H54 (cell line): ENCODE measurements at places on chromosomes 5 and 9.

- no peak for DNase-seq
These were observed 662 bp downstream of the SUSD3 start for GRCh38 chr9:93059011-93059714.

DNA sequence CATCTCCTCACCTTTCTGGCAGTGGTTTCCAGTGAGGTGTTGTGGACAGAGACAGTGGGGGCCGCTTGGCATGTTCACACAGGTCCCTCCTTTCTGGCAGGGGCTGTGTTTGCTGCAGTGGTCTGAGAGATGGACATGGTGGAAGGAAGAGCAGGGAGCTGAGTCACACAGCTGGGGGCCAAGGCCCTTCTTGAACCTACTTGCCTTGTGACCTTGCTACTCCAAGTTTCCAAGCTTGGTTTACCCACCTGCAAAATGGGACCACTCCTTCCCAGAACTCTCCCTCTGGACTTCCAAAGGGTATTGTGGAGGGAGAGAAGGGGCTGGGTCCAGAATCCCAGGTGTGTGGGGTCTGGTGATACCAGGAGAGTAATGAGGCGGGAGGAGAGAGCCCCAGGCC is 4.1 kb downstream of the F12 start:
- DNase-seq, result no peak

GRCh38 chr9:123998278-123998925 is 13.2 kb upstream of the LHX2 start:
- no peak for DNase-seq

GRCh38 chr5:141597394-141597793 is 21.4 kb downstream of the DIAPH1 start:
- DNase-seq, result no peak
